Stomach (tissue), 19 donors: ENCODE measurements at places on chromosomes 2 and 18. TPM values are rescaled to one million over a fixed set of nuclear protein-coding genes. Genes with fewer than 3 reads are reported as not detected.
A peak's percentile ranks its signal among the peaks of the same experiment; 100 is the strongest.

DNA sequence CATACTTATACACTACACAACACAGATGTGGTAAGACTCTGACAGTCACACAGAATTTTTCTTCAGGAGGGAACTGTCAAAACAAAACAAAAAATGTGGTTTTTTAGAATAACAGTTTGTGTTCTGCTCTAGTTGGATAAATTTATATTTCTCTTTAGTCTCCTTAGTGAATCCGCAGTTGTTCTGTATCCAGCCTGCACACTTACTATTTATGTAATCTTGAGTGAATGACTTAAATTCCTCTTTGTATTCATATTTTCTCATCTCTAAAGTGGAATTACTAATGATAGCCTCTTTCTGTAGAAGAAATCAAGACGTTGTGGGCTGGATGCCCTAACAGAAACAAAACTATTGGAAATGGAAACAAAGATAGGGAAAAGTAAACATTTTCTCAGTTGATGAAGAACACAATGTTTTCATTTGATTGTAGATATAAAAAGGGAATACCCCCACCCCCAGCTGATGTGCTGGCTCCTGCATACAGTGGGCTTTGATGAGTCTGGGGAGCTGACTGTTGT lies 375.2 kb downstream of the TRIB2 start:
- H3K36me3 ChIP-seq, result no peaks in the 10 kb centered on the region
- no peaks in the 10 kb centered on the region for H3K27me3 ChIP-seq
- no peak overlapping the region for H3K4me3 ChIP-seq
- DNase-seq, result no peak

- no peak for DNase-seq
- H3K4me1 ChIP-seq, result peaks cover 8% of the 10 kb centered on the region
- no peak overlapping the region for H3K27ac ChIP-seq
Observed at GRCh38 chr2:54520687-54521086, 64.6 kb downstream of the SPTBN1 start.

DNA sequence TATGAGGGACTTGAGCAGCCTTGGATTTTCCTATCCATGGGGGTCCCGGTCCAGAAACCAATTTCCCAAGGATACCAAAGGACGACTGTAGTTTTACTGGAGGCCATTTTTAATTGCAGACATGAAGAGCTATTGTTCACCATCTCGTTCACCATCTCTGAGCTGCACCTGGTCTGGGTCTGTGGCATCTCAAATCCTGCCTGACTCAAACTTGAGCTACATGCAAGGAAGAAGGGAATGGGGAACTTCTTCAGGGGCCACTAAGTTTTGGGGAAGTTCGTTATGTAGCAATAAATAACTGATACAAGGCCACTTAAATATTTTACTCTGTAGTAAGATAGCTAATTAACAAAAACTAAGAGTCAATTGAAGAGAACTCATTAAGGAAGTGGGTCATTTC lies 2.1 kb upstream of the SMCHD1 start:
- DNase-seq, result no peak
- H3K4me1 ChIP-seq, result peaks cover 7% of the 10 kb centered on the region
- H3K27ac ChIP-seq, result no peak overlapping the region
- H3K36me3 ChIP-seq, result no peaks in the 10 kb centered on the region
- no peaks in the 10 kb centered on the region for H3K27me3 ChIP-seq

GRCh38 chr2:177147093-177147694 lies 65.4 kb upstream of the HNRNPA3 start:
- peaks cover 13% of the 10 kb centered on the region for H3K4me1 ChIP-seq
- peak; percentile 80 for DNase-seq
- peaks cover 8% of the 10 kb centered on the region for H3K27me3 ChIP-seq

Gene DHRS9
- not detected for total RNA-seq

DNA sequence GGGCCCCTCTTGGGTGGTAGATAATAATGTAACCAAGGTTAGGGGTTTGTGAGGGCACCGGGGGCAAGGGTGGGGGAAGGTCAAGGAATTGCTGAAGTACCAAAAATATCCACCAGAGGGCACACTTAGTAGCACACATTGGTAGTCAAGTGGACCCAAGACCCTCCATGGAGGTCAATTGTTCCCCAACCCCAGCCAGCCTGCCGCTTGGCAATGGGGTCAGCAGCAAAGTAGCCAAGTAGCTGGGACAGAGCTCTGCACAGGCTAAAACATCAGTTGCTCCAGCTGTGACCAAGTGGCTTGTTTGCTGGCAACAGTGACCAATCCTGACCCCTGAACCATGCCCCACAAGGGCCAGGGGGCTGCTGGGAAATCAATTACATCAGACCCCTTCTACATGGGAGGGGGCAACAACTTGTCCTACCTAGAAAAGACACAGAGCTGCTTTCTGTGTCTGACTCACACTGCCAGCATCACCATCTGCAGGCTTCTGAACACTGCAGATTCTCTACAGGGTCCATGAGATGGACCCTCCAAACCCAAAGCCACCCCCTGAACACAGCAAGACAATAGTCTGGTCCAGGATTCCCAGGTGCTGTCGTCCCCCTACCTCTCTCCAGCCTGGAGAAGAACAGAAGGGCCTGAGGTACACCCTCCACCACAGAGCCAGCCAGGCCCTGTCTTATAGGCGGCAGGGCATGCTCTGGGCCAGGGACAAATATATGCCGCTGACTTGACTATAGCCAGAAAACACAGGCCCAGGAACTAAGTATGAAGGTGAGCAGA lies 76.0 kb downstream of the EMX1 start:
- peak; percentile 26 for DNase-seq
- H3K4me1 ChIP-seq, result no peaks in the 10 kb centered on the region
- peaks cover 29% of the 10 kb centered on the region for H3K36me3 ChIP-seq
- no peaks in the 10 kb centered on the region for H3K27me3 ChIP-seq
- H3K27ac ChIP-seq, result no peak overlapping the region

Gene SOWAHC
- total RNA-seq, result 23.2 TPM

Gene GCG
- total RNA-seq, result not detected

GRCh38 chr2:181781078-181781786 lies 100.9 kb upstream of the NEUROD1 start:
- DNase-seq, result no peak
- H3K27me3 ChIP-seq, result no peaks in the 10 kb centered on the region
- no peak overlapping the region for H3K27ac ChIP-seq
- H3K4me1 ChIP-seq, result peaks cover 41% of the 10 kb centered on the region
- H3K36me3 ChIP-seq, result no peaks in the 10 kb centered on the region
- H3K4me3 ChIP-seq, result no peak overlapping the region

Gene IL36RN
- total RNA-seq, result not detected

- H3K27ac ChIP-seq, result no peak overlapping the region
- H3K27me3 ChIP-seq, result no peaks in the 10 kb centered on the region
- no peak overlapping the region for H3K4me3 ChIP-seq
- H3K4me1 ChIP-seq, result peaks cover under 1% of the 10 kb centered on the region
Observed at GRCh38 chr2:177748360-177748759, 324.2 kb downstream of the PDE11A start.

- H3K4me3 ChIP-seq, result no peak overlapping the region
- DNase-seq, result no peak
- no peaks in the 10 kb centered on the region for H3K36me3 ChIP-seq
- H3K27me3 ChIP-seq, result no peaks in the 10 kb centered on the region
Observed at GRCh38 chr18:64785686-64786085, 636.8 kb upstream of the LINC00305 start.

Gene SERPINB7
- not detected for total RNA-seq

- peaks cover 6% of the 10 kb centered on the region for H3K4me1 ChIP-seq
- DNase-seq, result peak; percentile 59
- no peak overlapping the region for H3K4me3 ChIP-seq
- H3K27ac ChIP-seq, result no peak overlapping the region
Observed at GRCh38 chr2:55431982-55432627, 12.4 kb upstream of the CCDC88A start.

Gene DYNC2LI1
- total RNA-seq, result 30.3 TPM

GRCh38 chr2:145822892-145823534 lies 1303.1 kb upstream of the ZEB2 start:
- DNase-seq, result no peak
- no peak overlapping the region for H3K4me3 ChIP-seq
- H3K36me3 ChIP-seq, result no peaks in the 10 kb centered on the region
- no peak overlapping the region for H3K27ac ChIP-seq
- H3K27me3 ChIP-seq, result no peaks in the 10 kb centered on the region

Gene IL1A
- not detected for total RNA-seq

DNA sequence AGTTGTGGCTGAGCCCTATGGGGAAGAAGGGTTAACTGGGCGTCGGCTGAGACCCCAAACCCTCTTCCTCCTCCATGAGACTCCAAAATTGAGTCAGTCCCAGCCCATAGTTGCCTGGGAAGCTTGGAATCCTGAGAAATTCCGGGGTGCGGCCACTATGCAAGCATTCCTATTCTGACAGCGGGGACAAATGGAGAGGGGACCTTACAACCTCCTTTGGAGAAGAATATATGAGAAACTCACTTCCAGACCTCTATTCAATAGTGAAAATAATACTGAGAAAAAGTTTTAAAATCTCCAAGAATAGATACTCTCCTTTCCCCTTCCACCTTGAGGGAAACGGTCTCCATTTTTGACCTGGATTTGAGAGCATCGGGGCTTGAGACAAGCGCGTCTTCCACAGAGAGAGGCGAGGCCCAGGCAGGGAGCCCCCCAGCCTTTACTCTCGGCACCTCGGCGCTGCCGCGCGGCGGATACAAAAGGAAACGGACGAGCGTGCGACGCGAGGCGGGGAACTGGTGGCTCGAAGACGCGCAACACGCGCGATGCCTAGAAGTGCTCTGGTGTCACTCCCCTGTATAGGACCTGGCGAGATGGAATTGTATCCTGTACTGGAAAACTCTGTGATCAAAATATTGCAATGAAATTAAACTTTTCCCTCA lies 11.1 kb downstream of the NR4A2 start:
- peak overlapping the region; percentile 57 for H3K4me3 ChIP-seq
- peaks cover 47% of the 10 kb centered on the region for H3K27me3 ChIP-seq
- DNase-seq, result peak; percentile 44
- peaks cover 19% of the 10 kb centered on the region for H3K36me3 ChIP-seq
